ENCODE measurements at places on chromosomes 1 and 21. TPM values are rescaled to one million over a fixed set of nuclear protein-coding genes. Genes with fewer than 3 reads are reported as not detected.

Gene CASQ2
- not detected for total RNA-seq

Gene LORICRIN
- total RNA-seq = not detected

Gene CRYBG2
- total RNA-seq = not detected

Gene DNASE2B
- not detected for total RNA-seq

Gene RHCE
- not detected for total RNA-seq

Gene MYOC
- total RNA-seq = not detected

Gene ZNF695
- not detected for total RNA-seq

Gene TCHHL1
- total RNA-seq = not detected

Gene COL6A2
- 120 TPM for total RNA-seq

Gene FABP3
- total RNA-seq = not detected

DNA sequence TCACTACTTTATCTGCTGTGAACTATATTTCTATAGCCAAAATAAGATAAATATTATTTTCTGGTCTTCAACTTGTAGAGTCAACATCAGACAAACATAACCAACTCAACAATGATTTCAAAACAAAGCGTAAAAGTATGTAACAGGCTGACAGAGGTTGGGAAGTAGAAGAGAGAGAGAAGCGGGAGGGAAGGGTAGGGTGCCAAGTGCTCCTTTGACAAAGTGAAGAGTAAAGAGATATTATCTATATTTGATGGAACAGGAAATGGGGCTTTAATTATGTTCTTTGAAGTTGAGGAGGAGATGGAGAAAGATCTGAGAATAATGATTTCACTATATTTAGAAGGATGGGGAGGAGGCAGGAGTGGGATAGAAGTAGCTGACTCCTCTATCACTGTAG is 70.1 kb downstream of the DNTTIP2 start:
- no peak for DNase-seq

DNA sequence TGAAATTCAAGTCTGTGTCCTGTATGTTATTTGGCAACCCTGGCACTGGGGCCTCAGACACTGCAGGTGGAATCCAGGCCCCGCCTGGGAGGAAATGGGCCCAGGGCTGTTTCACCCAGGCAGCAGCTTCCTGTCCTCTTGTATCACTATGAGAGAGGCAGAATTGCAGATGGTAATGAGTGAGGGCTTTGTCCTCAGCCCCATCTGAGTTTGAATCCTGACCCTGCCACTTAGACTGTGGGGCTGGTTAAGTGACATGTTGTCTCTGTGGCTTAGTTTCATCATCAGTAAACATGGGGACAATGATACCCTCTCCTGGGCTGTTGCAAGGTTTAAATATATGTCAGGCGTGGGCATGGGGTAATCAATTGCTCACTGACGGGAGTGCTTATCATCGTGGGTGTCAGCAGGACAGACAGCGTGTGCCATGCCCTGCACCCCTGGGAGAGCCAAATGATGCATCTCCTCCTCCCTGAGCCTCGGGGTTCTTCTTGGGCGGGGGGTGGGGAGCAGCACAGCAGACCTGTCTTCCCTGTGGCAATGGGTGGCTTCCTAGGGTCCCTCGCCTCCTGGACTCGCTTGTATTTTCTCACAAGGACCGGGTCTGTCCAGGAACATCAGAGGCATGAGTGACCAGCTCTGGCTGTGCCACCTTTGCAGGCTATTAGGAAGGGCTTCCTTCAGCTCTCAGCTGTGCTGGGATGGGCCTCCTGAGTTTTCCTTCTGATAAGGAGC is 42.1 kb downstream of the ARHGEF10L start:
- DNase-seq = no peak

DNA sequence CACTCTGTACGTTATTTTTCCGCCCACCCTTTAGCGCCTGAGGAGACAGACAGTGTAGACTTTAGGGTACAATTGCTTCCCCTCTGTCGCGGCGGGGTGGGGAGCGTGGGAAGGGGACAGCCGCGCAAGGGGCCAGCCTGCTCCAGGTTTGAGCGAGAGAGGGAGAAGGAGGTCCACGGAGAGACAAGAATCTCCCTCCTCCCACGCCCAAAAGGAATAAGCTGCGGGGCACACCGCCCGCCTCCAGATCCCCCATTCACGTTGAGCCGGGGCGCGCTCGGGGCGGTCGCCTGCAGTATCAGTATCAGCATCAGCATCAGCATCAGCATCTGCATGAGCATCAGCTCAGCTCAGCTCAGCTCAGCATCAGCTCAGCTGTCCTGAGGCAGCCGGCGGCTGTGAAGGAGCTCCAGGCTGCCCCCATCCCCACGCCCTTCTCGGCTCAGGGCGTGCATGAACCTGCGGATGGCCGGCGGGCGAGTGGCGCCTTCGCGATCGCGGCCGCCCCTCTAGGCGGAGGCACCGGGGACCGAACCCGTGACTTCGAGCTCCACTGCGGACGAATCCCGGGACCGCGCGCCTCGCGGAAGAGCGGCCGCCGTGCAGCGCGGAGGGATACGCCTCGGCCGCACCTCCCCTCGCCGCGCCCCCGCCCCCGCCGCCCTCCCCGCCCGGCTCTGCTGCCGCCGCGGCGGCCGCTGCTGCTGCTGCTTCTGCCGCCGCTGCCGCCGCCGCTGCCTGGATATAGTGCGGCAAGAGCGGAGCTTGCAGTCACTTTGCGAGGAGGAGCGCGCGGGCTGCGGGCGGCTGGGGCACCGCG is at the start of gene NCAM2:
TSS of gene NCAM2 (plus strand) at position 774 of the 820 bp plus-strand sequence.
- DNase-seq = no peak

- no peak for DNase-seq
Observed at GRCh38 chr1:198880397-198880796, 241.6 kb downstream of the PTPRC start.

DNA sequence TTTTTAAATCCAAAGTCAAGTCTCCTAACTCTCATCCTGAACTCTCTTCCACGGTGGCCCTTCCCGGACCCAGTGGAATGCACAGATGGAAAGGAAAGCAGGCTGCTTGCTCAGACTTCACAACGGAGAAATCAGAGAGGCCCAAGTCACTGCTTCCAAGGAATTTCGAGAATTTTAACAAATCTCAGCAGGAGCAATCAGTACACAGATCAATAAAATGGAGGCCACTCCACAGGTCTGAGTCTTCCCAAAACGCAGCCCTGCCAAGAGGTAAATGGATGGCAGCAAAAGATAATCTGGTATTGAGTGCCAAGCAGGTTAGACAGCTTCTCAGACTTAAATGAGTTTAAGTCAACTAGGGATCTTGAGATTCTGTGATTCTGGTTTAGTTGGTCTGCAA is 81.1 kb upstream of the TIAM1 start:
- DNase-seq = no peak

DNA sequence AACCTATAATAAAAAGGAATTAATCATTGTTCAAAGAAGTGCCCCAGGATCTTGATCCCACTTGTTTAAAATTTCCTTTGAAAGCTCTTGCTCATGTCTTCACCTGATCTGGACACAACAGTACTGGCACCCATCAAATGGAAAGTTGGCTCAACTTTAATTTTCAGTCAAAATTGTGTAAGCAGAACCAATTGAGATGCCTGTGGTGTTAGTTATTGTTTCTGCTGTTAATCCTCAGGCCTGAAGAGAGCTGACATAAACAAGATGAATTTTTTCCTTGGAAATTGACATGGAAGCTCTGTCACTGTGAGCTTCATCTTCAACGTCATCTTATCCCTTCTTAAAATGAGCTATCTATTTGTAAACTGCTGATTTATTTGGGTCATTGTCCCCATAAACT is 88.3 kb upstream of the TNFSF4 start:
- DNase-seq = no peak

DNA sequence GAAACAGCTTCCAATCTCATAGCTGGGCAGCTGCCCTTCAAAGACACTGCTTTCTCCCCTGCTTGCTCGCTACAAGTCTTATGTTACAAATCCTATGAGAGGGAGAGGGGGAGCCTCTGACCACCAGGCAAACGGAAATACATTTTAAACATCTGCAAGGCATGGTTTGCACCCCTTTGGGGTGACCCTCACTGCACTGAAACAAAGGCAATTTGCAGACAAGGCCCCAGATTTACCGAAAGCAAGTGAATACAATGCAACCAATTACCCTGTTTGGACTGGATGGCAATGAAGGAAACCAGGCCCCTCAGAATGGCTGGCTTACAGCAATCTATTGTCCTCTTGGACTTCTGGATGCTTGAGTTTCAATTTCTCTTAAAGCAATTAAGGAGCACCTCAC is 11.8 kb upstream of the ATP13A2 start:
- DNase-seq = no peak

DNA sequence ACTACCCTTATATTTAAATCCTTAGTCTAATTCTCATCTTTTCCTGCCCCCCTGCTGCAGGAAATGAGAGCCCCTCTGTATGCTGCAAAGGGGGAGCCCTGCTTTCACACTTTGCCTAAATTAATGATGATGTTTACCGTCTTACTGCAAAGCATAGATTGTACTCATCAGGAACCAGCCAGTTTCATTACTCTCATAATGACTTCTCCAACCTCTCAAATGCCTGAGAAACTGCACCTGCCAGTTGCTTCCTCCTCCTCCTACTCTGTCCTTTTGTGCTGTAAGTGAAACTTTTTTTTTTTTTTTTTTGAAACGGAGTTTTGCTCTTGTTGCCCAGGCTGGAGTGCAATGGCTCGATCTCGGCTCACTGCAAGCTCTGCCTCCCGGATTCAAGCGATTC is 101.7 kb downstream of the ADSS2 start:
- DNase-seq = no peak

- DNase-seq = no peak
Observed at GRCh38 chr21:27086630-27087029, 119.7 kb upstream of the ADAMTS5 start.

GRCh38 chr1:172141341-172141881 is 279.1 kb upstream of the C1orf105 start:
- DNase-seq = no peak

DNA sequence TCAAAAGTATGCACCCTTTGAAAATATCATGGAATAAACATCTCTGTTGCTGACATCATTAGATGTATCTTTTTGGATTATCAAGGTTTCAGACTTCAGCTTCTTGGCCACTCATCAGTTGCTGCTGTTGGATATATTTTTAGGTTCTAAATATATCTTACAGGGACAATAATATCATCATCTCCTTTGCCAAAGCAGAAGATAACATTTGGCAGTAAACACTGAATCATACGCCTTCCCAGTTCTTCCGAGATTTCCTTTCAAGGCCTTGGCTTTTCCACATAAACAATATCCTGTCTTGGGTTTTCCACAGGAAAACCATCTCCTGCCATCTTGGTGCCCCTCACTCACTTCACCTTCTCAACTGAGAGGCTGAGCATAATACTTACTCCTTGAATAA is 39.3 kb downstream of the RGS7 start:
- no peak for DNase-seq

- DNase-seq = no peak
Observed at GRCh38 chr1:27686223-27686990, 14.4 kb upstream of the IFI6 start.

DNA sequence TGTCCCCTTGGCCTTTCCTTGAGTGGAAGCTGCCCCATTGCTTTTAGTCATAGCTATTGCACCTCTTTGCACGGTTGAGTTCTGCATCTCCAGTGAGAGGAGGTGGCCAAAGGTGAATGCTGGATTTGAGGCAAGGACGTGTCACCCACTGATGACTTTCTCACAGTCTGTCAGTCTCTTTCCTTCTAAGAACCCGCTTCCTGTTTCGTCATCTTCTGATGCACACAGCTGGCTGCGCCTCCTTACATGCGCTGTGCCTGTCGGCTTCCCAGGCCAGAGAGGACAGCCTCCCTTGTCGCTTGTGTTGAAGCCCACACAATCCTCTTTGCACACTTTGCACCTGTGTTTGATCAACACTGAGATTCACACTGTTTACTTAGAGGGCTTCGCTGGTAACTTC is 41.8 kb upstream of the PWP2 start:
- no peak for DNase-seq

DNA sequence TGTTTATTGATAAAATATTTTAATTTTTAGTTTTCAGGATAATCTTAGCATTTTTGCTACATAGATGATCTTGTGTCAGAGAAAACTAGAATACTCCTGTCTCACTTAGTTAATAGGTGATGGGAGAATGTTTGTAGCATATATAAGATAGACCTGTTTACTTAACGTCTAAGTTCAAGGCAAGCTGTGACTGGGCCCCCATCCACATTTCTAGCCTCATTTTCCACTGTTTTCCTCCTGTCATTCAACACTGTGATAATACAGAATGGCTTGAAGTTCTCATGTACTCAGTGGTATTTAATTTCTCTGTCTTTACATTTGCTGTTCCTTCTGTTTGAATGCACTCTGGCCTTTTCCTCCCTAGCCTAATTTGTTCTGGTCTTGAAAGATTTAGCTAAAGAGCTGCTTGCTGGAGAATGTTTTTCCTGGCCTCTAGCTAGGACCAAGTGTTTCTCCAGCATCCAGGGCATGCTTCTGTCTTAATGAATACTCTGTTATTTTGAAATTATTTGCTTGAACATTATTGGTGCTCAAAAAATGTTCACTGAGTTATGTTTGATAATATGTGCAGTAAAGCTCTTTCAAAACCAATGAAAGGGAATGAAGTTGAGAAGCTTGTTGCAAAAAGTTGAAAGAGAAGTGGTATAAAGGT is 37.3 kb downstream of the USP25 start:
- no peak for DNase-seq

DNA sequence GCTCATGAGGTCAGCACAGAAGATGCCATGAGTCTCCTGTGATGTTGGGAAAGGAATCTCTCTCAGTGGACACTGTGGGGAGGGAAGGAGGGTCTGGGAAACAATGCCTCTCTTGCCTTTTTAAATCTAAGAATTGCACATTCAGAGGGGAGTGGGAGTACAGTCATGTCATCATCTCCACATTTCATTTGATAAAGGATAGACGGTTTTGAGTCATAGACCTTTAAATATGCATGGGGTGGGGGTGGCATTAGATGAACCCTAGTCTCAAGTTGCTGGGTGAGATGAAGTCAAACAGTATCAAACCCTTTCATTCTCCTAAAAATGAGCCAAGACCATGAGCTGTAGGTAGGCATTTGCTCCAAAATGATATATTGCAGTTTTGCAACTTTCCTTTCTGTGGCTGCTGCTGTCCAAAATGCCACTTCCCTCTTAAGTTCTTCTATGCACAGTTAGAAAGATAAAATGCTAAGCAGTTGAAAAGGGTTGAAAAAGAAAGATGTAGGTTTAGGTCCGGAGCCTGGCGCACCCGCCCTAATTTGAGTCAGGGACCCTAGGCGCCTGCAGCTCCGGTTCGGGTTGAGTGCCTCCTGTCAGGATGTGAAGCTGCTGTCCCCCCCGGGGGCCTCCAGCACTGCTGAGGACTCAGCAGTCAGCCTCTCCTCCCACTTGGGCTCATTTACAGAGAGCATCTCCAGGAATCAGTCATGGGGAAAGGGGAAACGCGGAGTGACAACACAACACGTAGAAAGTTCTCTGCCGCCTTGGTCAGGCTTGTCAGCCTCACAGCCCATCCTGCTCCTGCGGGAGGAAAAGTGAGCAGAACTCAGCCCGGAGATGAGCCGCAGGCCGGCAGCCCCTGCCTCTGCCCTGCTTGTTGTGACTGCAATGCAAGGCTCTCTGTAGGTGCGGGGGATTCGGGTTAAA is 479.3 kb upstream of the RUNX1 start:
- no peak for DNase-seq
